ENCODE measurements at places on chromosomes 5 and 9.

DNA sequence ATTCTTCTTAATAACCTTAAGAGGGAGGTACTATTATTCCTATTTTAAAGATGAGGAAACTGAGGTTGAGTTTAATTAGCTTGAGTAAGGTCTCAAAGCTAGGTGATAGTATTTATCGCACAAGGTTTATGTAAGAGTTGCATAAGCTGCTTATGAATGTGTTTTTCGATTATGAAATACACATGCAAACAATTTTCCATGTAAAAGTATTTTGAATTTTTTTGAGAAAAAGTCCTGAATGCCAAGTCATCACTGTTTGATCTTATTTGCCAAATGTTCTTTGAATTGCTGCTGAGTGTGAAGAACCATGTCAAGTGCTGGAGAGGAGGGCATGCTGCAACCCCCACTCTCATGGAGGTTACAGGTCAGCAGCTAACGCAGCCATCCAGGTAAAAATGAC, 174.4 kb downstream of the CARTPT start:
- DNase-seq = no peak

GRCh38 chr5:92017776-92018175, 634.7 kb upstream of the ARRDC3 start:
- no peak for DNase-seq

GRCh38 chr5:168198359-168198758, 93.1 kb upstream of the WWC1 start:
- DNase-seq = no peak

DNA sequence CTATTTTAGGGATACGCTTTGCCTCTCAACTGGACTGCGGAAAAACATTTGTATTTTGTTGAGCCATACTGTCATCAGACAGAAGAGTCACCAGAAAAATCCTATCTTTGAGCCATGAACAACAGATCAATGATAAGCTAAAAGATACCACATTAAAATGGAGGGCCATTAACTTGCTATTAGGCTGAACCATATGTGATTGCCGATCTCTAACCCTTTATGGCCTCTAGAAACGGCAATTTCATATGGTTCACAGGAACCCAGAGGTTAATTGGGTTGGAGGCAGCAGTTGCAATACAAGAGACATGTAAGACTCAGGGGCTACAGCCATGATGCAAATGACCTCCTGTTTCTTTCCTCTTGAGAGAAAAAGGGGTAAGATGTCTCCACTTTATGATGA, 69.8 kb downstream of the MYO10 start:
- DNase-seq = no peak

DNA sequence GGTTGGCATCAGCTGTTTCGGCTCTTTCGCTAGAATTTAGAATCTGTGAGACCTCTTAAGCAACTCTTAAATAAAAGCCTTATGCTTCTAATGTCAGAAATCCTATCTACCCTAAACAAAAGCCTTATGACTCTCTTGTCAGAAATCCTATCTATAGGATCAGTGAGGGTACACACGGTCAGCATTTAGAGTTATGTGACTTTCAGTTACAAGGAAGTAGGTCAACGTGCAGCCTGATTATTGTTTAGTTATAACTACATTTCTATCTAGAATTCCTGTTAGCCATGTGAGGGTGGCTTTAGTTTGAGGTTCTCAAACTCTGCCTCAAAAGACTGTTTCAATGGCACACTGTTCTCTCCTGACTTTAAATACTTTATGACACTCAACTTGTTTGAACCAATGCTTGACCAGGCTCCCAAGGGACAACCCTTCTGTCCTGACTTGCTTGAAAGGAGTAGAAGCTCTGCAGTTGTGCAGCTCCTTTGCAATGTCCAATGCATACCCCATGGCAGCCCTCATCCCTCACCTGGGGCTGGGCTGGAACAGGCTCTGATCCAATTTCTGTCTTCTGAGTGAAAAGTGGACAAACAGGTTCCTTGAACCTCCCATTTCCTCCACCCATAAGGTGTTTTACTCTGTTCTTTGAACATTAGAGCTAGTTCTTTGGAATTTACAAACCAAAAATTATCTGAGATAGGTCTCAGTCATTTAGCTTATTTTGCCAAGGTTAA, 251.6 kb upstream of the PIK3R1 start:
- no peak for DNase-seq

DNA sequence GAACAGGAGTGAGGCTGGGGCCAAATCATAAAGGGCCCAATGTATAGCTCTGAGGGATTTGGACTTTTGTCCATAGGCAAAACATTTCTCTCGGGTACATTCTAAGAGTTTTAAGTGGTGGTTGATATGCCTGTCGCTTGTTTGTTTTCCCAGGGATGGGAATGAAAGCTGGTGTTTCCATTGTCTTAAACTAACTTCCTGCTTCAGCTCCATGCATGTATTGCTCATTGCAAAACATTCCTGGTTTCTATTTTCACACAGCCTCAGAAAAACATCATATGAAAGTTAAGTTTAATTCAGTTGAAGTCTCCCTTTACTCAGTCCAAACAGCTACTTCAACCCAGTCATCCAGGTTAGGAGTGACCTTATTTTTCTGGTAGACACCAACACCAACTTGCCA, 235.0 kb downstream of the ACTL7B start:
- no peak for DNase-seq

- DNase-seq = no peak
Measured at GRCh38 chr5:155307229-155307628, 293.7 kb downstream of the KIF4B start.

- no peak for DNase-seq
Measured at GRCh38 chr5:10227379-10227778, 22.3 kb downstream of the ATPSCKMT start.
